ENCODE measurements at places on chromosomes 1 and 21. TPM values are rescaled to one million over a fixed set of nuclear protein-coding genes. Genes with fewer than 3 reads are reported as not detected.

LHX4 gene
- total RNA-seq, result not detected

PCP4L1 gene
- not detected for total RNA-seq

TBX19 gene
- 0.29 TPM for total RNA-seq

A3GALT2 gene
- not detected for total RNA-seq

HPDL gene
- total RNA-seq, result 3.4 TPM

SLC35F3 gene
- 0.71 TPM for total RNA-seq

TP53BP2 gene
- total RNA-seq, result 32.6 TPM

TMIGD3 gene
- not detected for total RNA-seq

BARHL2 gene
- not detected for total RNA-seq

TRMT13 gene
- 6.1 TPM for total RNA-seq

OLIG1 gene
- total RNA-seq, result not detected

FUCA1 gene
- 2.1 TPM for total RNA-seq

PEAR1 gene
- total RNA-seq, result 17.9 TPM

GPATCH2 gene
- 5.7 TPM for total RNA-seq

S100A3 gene
- total RNA-seq, result 5.8 TPM

REN gene
- 1.1 TPM for total RNA-seq

All from myometrial cell (primary cell).